Ovary (tissue), 10 donors: ENCODE measurements at places on chromosomes 3 and 15.

- DNase-seq = no peak
Observed at GRCh38 chr3:9861201-9861600, 17.4 kb upstream of the RPUSD3 start.

GRCh38 chr3:99747915-99748314 is 69.7 kb upstream of the CMSS1 start:
- DNase-seq = no peak

DNA sequence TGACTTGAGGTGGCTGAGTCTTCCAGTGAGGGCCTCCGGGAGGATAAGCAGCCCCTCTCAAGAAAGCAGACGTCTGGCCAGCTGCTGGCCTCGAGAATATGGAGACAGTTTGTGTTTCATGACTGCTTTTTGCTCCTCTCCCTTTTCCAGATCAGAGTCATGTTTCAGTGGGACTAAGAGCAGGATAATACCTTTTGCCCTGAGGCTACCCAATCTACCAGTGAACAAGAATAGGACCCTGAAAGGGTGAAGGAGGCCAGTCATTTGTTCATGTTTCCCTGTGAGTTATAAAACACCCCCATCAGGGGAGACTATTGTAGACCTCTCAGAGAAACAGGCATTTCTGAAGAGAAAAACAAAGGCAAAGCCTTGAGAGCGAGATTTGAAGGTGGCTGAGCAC is 137.4 kb downstream of the RYR3 start:
- no peak for DNase-seq

DNA sequence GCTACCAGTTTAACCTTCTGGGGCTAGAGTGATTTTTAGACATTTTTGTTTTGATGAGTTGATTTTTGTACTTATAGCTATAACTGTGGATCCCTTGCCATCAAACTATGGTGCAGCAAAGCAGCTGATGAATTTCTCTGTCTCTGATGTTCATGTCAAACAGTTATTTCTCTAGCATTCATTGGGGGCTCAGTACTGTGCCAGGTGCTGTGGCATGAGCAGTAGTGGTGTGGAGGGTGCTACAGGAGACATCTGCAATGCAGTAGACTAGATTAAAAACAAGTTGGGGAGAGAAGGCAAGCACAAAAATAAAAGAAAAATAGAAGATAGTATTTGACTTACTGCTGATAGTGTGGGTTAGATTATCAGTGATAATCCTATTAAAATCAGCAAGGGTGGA is 95.3 kb downstream of the AKAP13 start:
- no peak for DNase-seq
